Amygdala (tissue), 56 donors: ENCODE measurements at places on chromosomes 12 and 14.

GRCh38 chr14:61638595-61639387 is 56.5 kb upstream of the HIF1A start:
- DNase-seq: no peak

DNA sequence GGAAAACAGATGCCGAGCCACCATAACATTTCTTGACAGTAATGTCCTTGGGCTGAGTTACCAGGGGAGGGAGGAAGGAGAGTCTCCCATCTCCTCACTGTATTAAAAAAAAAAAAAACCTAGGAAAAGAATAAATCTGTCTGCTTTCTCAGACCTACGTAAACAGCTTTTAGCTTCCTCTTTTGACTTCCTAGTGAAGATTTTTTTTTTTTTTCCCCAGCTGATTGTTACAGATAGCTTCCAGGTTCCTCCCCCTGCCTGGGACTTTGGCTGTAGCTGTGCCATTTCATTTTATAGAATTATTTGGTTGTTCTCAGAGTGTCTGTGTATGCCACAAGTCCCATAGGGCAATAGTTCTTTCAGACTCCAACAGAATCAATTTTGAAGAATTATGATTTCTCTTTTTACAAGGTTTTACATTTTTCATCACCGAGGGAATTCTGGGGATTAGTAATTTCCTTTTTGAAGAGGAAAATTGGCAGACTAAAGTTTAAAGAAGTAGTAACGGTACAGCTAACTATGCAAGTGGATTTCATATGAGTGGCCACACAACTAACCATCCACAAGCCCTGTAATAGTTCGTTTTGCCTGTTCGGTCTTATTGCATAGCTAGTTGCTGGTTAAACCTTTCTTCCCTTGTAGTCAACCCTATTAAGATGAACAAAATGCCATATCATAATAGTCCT is 23.1 kb upstream of the GNS start:
- DNase-seq: no peak

DNA sequence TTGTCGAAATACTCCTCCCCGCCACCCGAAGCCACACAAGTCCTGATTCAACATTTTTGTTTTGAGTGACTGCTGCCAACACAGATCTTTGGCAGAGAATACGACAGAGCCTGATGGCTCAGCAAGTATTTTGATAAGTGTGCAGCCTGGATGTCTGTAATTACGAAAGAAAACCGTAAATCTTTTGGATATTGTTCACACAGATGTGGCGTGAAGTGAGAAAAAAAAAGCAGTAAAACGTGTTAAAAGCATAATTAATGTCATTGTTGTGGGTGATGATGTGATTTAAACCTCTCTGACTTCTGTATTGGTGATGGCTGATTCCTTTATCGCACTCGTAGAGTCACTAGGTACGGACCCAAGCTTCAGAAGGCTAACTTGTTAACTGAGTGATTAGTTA is 98.7 kb downstream of the PHETA1 start:
- no peak for DNase-seq

- DNase-seq: no peak
Observed at GRCh38 chr14:55593698-55594097, 13.7 kb downstream of the KTN1 start.

DNA sequence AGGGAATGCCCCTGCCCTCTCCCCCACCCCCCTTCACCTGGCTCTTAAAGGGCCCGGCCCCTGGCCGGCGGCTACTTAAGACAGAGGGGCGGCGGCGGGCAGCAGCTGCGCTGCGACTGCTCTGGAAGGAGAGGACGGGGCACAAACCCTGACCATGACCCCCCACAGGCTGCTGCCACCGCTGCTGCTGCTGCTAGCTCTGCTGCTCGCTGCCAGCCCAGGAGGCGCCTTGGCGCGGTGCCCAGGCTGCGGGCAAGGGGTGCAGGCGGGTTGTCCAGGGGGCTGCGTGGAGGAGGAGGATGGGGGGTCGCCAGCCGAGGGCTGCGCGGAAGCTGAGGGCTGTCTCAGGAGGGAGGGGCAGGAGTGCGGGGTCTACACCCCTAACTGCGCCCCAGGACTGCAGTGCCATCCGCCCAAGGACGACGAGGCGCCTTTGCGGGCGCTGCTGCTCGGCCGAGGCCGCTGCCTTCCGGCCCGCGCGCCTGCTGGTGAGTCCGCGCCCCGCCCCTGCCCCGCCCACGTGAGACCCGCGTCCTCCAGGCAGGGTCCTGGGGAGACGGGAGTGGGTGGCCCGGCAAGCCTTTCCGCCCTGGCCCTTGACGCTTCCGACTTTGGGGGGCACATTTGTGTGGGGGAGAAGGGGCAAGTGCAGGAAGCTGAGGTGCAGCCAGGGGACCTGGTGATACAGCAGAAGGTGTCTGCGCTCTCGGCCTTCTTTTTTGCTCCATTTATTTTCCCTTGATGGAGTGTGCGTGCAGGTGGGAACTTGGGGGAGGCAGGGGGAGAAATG is at the start of gene IGFBP6:
TSS of gene IGFBP6 (plus strand) at position 104 of the 790 bp plus-strand sequence. CDS start at position 155, 51 bp downstream.
- no peak for DNase-seq

DNA sequence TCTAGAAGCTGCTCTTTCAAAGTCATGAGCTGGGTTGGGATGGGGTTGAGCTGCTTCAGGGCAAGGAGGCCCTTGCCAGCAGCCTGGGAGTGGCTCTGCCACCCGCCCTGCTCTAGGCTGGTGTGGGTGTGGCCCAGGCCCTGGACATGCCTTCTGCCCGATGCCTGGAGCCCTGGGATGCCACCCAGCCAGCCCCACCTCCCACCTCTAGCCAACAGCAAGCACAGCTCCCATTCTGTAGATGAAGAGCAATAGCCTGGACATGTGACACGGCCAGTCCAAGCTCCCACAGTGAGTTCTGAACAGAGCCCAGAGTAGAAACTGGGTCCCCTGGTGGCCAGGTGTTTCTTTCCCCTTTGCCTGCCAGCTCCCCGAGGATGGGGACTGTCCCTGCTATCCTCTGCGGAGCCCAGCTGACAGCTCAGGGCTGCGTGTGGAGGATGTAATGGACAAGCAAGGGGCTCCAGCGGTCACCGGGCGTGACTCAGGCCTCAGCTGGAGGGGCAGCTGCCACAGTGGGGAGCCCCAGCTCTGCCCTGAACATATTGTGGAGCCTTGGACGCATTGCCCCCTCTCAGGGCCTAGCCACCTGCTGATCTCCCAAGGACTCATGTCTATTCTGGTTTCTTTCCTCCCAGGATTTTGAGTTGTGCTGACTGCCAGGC is 165.2 kb downstream of the TSPAN9 start:
- no peak for DNase-seq

GRCh38 chr12:19746471-19746870 is 307.2 kb downstream of the AEBP2 start:
- DNase-seq: no peak

GRCh38 chr12:25186788-25187402 is 8.1 kb downstream of the DNAI7 start:
- DNase-seq: no peak
